Mesothelial cell of epicardium (in vitro differentiated cells): ENCODE measurements at places on chromosomes 5 and 9.

DNA sequence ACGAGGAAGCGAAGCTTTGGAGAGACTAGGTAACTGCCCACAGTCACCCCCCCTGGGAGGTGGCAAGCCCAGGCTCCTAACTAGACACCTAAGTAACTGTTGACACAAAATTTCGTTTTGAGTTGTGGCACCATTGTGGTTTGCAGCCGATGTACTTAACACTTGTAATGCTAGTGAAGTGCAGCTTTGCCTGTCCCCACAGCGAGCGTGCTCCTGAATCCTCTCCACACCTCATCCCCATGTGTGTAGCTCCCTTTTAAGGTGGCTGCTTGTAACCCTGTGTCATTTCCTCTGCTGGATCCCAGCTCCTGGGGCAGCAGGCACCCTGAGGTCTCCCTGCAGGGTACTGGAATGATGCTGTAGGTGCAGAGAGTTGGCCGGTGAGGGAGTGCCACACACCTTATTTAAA is 114.9 kb downstream of the TRIO start:
- DNase-seq: no peak

DNA sequence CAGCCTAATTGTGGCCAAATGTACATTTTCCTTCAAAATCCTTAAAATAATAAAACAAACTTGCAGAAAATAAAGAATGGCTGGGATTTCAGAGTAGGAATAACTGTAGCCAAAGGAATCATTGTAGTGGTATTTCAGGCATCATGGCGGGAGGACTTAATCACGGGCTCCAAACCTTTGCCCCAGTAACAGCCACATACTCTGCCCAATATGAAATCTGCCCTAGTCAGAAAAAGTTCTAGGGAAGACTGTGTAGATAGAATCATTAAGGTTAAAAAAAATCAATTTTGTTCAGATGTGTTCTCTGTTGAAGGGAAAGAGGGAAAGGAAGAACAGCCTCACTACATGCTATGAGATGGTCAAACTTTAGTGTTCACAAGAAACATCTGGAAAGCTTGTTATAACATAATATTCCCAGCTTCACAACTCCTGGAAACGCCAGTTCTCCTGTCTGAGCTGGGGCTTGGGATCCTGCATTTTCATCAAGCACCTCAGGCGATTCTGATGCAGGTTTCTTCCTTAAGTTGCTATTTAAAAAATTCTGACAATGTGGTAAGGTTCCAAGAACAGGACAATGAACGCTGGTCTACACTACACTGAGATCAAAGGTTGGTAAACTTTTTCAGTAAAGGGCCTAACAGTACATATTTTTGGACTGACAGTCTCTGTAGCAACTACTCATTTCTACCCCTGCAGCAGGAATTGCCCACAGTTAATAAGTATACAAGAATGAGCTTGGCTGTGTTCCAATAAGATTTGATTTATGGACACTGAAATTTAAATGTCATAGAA is 87.9 kb downstream of the CEMIP2 start:
- DNase-seq: no peak

GRCh38 chr5:133244242-133244641 is 192.4 kb downstream of the HSPA4 start:
- no peak for DNase-seq

DNA sequence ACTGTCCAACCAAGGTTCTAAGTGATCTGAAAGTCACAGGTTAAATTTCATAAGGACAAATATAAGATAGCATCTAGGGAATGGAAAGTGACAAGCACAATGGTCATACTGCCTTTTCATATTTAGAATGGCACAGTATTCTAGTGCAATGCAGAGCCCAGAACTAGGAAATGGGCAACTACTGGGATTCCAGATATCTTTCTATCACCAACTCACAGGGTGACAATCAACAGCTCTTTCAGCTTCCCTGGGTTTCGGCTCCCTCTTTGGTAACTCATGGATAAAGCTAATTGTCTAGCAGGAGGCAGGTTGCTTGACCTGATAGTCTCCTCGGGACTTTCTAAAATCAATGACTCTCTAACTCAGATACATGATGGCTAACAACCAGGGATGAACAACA is 60.4 kb downstream of the NR3C1 start:
- no peak for DNase-seq

GRCh38 chr5:107011605-107012004 is 659.1 kb downstream of the EFNA5 start:
- DNase-seq: no peak

DNA sequence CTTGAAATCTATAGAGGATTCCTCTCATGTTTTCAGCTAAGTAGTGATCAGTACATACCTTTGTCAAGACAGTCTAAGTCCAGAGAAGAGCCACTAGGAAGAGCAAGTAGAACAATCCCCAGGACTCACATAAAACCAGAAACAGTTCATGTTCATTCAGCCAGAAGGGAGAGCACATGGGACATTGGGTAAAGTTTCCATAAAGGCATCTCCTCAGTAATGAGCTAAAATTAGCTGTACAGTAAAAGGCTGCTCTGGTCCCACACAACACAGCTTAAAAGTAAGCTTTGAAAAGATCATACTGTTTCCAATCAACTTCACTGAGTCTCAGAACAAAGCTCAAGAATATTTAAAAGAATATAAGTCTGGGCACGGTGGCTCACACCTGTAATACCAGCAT is 32.4 kb downstream of the HOMER1 start:
- DNase-seq: no peak

- DNase-seq: no peak
Measured at GRCh38 chr5:57805170-57805569, 322.6 kb upstream of the ACTBL2 start.

- no peak for DNase-seq
Measured at GRCh38 chr5:43572357-43572756, 15.5 kb upstream of the PAIP1 start.

GRCh38 chr9:16320338-16320902 is 550.0 kb downstream of the BNC2 start:
- DNase-seq: no peak

DNA sequence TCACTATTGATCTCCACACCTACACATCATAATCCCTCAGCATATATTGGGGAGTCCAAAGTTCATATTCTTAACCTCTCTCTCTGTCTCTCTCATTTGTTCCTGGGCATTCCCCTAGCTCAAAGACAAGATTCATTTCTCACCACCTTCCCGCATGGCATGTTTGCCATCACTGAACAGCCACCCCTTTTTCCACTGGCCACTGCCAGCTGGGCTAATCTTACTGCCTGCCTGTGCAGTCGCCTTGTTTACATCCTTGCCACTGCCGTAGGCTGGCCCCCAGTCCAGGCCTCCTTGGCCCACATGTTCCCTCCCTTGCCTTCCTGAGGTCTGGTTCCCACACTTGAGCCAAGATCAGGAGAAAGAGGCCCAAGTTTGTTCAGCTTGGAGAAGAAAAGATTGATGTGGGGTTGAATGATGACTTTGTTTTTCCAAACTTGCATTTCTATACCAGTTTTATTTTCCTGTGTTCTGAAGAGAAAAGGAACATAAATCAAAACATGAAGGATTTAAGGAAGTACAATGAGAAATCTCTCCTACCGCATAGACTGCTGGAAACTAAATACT is 80.2 kb downstream of the PLAC8L1 start:
- DNase-seq: no peak

DNA sequence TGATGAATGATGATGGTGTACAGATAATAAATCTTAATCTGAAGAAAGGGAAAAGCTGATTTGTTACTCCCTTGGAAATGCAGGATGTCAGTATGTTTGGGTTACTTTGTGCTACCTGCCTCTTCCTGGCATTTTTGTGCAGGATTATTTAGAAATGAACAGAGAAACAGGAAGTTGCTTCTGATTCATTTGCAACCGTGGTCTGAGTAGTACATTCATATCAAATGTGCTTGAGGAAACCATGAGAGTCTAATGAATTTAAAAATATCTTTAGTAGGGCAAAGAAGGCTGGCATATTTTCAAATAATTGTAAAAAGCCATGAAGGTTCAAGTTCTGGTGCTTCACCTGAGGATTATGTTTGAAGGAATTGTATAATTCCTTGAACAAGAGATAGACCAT is 391.6 kb downstream of the TMEM161B start:
- no peak for DNase-seq

GRCh38 chr9:81092057-81092456 is 597.3 kb downstream of the TLE1 start:
- DNase-seq: no peak

GRCh38 chr9:33041432-33042188 is 16.5 kb downstream of the DNAJA1 start:
- no peak for DNase-seq

DNA sequence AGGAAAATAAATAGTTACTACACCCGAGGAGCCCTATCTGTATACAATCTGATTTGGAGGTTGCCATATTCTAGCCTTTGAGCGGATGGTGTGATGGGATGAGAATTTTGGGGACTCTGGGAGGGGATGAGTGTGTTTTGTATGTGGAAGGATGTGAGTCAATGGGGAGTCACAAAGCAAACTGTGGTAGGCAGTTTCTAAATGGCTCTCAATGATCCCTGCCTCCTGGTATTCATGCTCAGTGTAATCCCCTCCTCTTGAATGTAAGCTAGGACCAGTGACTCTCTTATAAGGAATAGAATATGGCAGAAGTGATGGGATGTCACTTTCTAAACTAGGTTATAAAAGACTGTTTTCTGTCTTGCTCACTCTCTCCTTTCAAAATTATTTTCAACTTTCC is 205.7 kb upstream of the RIOK2 start:
- DNase-seq: no peak

- no peak for DNase-seq
Measured at GRCh38 chr9:108668938-108669335, 186.8 kb downstream of the ACTL7B start.

- DNase-seq: no peak
Measured at GRCh38 chr9:128435611-128436010, 15.0 kb downstream of the CERCAM start.

DNA sequence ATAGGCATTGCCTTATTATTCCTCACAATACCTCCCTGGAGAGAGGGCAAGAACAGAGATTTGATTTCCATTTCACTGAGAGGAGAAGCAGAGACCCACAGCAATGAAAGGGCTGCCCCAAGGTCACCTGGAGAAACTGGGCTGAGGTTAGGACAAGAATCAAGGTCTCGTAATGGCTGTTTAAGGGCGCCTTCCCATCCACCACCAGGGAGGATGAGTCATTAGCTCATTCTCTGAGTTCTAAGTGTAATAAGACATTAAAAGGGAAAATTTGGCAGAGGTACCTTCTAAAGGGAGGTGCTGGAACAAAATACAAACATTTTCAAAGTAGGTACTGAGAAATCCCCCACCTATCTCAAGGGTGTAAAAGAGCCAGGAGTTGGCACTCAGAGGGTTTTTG is 52.6 kb upstream of the TCERG1 start:
- no peak for DNase-seq
